ENCODE measurements at places on chromosomes 13 and 19.

- peak; percentile 99 for DNase-seq
These were observed at the start of gene ZNF526 for GRCh38 chr19:42219812-42220750. ZNF526 (plus strand) TSS chr19:42220312; CDS start chr19:42224404, 4,092 bp downstream.

DNA sequence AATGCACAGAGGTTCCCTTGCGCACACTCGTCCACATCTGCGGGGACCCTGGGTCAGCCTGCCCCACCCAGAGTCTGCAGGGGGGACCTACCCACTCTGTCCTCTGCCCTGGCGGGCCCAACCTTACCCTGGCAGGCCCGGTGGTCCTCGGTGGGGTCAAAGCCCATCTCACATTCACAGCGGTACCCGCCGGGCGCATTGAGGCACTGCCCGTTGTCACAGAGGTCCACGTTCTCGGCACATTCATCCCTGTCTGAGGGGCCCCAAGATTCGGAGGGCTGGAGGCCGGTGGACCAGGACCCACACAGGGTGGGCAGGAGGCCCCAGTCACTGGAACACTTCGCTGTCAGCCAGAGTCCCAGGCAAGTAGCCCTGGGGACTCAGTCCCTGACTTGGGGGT is 38.5 kb downstream of the FBN3 start:
- no peak for DNase-seq

- DNase-seq: no peak
These were observed 6.5 kb downstream of the ZNF426 start for GRCh38 chr19:9531933-9532332.

- DNase-seq: no peak
These were observed 53.8 kb upstream of the RCBTB2 start for GRCh38 chr13:48586591-48587103.

DNA sequence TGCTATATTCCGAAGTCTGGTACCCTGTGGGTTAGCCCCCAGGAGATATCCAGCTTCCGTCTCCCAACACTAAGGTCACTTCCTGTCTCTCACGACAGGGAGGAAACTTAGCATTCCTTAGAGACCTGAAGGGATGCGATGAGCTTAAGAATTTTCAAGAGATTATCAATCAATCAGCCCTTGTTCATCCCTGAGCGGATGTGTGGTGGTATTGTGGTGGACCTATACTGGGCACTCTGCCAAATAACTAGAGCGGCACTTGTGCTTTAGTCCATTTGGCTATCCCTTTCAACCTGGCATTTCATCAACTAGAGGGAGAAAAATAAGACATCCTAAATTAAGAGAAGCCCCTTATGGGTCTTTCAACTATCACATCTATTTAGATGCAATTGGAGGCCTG is 30.9 kb upstream of the ZNF562 start:
- DNase-seq: no peak

DNA sequence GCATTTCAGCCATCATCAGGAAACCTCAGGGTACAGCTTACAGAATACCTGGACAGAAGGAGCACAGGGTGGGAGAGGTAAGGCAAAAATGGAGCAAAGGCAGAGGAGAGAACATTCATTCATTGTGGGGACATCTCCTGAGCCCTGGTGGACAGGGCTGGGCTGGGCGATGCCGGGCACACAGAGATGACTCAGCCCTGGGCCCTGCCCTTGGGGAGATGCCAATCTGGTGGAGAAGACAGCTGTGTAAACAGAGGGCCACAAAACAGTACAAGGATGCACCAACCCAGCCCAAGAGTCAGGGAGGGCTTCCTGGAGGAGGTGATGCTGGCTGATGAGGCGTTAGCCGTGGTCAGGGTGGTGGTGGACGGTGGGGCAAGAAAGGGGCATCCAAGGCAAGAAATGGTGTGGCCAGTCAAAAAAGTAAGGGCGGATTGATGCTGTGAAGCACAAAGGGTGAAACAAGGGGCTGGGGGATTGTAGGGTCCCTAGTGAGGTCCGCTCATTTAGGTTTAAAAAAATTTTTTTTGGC is 3.6 kb upstream of the HAS1 start:
- no peak for DNase-seq

- DNase-seq: no peak
These were observed 24.0 kb downstream of the TSKS start for GRCh38 chr19:49739098-49739497.

GRCh38 chr19:57667228-57667627 is 1.5 kb upstream of the ZSCAN4 start:
- DNase-seq: no peak

- no peak for DNase-seq
These were observed 9.9 kb downstream of the NDFIP2 start for GRCh38 chr13:79490824-79491223.

GRCh38 chr13:74135326-74136083 is 1.3 kb upstream of the KLF12 start:
- DNase-seq: peak; percentile 58

DNA sequence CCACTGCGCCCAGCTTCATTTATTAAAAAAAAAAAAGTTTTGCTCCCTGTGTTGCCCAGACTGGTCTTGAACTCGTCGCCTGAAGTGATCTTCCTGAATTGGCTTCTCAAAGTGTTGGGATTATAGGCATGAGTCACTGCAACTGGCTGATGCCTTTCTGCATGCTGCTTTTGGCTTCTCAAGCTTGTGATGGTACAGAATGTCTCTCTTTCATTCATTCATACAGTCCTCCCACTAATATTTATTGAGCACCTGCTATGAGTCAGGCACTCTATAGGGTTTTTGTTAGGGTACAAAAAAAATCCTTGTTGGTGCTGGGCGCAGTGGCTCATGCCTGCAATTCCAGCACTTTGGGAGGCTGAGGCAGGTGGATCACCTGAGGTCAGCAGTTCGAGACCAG is 9.0 kb downstream of the TSPAN16 start:
- DNase-seq: no peak

DNA sequence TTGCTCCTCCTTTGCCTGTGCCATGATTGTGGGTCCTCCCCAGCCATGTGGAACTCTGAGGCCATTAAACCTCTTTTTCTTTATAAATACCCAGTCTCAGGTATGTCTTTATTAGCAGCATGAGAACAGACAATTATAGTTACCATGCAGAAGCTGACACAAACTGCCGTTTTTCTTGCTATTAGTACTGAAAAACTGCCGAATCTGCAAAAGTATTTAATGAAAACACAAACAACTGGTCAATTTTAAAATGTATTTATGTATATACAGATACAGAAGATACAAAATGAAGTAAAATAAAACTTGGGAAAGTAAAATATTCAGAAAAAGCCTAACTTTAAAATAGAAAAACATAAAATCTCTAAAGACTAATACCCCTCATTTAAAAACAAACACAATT is 206.3 kb downstream of the DIAPH3 start:
- DNase-seq: no peak

Data from activated naive CD4-positive, alpha-beta T cell treated with anti-CD3 and anti-CD28 coated beads, Interleukin-2, amount 50 U/mL, for 16 hours (primary cell).